Thyroid gland (tissue), 4 donors: ENCODE measurements at places on chromosomes 7 and 10. TPM values are rescaled to one million over a fixed set of nuclear protein-coding genes. Genes with fewer than 3 reads are reported as not detected.

DNA sequence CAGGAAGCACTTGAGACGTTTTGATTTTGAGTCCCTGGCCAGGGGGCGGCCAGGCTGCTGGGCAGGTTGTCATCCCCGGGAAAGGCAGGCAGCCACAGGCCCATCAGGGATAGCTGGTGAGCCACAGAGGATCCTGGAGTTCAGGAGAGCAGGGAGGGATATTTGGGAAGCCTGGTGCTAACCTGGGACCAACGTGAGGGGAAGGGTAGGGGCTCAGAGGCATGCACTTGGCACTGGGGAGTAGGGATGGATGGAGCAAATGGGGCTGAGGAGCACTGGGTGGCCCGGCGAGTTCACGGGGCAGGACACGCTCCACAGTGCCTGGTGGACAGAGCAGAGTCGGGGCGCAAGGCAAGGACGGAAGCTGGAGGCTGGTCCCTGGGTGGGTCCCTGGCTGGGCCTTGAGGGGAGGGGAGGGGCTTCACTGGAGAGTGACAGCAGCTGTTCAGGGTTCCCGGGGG is 30.2 kb downstream of the LRRC27 start:
- DNase-seq, result no peak
- H3K36me3 ChIP-seq, result peaks cover 17% of the 10 kb centered on the region
- no peaks in the 10 kb centered on the region for H3K4me1 ChIP-seq
- H3K27me3 ChIP-seq, result no peaks in the 10 kb centered on the region
- no peak overlapping the region for H3K4me3 ChIP-seq
- H3K27ac ChIP-seq, result no peak overlapping the region

RAB18 gene
- 58.9 TPM for total RNA-seq

DNA sequence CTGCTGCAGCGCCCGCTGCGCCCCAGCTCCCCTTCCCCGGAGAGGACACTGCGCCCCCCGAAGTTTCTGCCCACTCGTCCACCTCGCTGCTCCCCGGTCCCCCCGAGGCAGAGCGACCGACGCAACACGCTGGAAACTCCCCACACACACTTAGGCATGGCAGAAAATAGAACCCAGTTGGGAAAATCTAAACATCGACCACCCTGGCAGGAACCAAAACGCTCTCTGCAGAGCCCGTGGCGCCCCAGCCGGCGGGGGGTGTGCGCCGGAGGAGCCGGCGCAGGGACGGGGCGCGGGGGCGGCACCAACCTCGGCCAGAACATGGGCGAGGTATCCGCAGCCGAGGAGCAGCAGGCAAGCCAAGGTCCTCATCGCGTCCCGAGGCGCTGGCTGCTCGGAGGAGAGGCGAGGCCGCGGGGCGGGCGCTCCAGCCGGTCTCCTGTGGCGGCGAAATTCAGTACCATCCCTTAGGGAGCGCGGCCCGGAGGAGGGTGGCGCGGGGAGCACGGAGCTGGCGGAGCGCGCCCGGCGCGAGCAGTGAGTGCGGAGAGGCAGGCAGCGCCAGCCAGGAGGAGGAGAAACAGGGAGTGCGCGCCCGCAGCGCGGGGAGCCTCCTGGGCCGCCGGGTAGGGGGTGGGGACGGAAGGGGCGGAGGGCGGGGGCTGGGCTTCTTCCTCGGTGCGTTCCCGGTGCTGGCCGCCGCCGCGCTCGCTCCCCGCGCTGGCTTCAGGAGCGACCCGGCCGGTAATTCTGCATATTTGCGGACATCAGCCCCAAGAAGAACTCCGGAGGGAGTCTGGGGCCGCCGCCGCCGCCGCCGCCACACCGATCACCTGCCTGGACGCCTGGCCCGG is 789 bp downstream of the PDGFA start:
- peak overlapping the region; percentile 42 for H3K4me3 ChIP-seq
- H3K27me3 ChIP-seq, result peaks cover 18% of the 10 kb centered on the region
- no peaks in the 10 kb centered on the region for H3K36me3 ChIP-seq
- H3K4me1 ChIP-seq, result peaks cover 39% of the 10 kb centered on the region
- DNase-seq, result peak; percentile 77
- peak overlapping the region; percentile 39 for H3K27ac ChIP-seq

GRCh38 chr7:134836447-134836846 is 57.0 kb downstream of the CALD1 start:
- H3K4me3 ChIP-seq, result no peak overlapping the region
- H3K36me3 ChIP-seq, result no peaks in the 10 kb centered on the region
- H3K4me1 ChIP-seq, result no peaks in the 10 kb centered on the region

DNA sequence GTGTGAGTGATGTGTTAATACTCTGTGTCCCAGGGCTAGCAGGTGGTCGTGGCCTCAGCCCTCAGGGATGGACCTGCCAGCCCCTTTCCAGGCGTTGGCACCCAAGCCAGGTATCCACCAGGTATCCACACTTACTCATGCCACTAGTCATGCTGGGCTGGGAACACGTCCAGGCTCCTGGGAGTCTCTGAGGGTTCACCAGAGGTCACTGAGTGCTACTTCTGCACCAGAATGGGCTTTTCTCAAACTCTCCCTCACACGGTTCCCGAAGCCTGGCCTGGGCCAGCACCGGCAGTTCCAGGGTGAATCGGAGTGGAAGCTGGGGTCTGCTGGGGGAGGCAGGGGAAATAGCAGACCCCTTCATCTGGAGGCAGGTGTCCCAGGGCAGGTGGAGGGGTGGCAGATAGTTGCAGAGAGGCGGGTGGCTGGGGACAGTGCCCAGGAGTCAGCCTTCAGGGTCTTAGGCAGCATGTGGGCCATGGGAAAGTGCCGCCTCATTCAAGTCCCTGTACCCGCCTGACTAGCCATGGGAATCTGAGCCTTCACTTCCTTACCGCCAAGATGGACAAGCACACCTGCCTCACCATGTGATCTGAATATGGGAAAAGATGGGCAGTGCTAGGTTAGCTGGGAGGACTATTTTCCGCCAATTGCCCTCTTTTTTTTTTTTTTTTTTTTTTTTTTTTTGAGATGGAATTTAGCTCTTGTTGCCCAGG is 95.5 kb upstream of the GTF2I start:
- H3K36me3 ChIP-seq, result peaks cover 17% of the 10 kb centered on the region
- H3K4me3 ChIP-seq, result no peak overlapping the region
- DNase-seq, result peak; percentile 90
- H3K27me3 ChIP-seq, result no peaks in the 10 kb centered on the region
- H3K4me1 ChIP-seq, result no peaks in the 10 kb centered on the region
- H3K27ac ChIP-seq, result peak overlapping the region; percentile 79

DNA sequence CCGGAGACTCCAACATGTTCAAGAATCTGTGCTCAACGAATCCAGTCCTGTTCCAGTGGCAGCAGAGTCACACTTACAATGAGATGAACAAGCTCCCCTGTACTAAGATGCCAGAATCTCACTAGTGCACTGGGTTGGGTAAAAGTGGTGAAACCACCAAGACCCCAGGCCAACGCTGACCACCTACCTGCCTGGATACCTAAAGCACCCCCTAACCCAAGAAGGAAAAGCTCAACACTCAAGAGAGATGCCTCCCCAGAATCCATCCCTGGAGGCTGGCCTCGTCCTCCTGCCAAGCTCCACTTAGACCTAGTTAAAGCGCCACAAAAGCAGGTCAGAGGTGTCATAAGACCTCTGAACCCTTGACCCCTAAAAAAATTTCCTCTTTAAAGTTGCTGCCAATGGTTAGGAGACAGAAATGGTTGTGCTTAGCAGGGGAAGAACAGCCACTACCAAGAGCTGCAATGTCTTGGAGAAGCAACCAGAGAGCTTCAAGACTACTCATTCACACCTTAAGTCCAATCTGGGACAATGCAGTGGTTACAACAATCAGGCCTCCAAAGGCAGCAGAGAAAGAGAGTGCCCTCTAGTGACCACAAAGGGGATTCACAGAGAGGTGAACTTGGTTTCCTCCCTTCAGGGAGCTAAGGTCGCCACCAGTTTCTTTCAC is 94.6 kb upstream of the MACROH2A2 start:
- no peak overlapping the region for H3K27ac ChIP-seq
- H3K27me3 ChIP-seq, result no peaks in the 10 kb centered on the region
- DNase-seq, result no peak
- no peak overlapping the region for H3K4me3 ChIP-seq
- H3K4me1 ChIP-seq, result no peaks in the 10 kb centered on the region

- DNase-seq, result peak; percentile 42
- H3K27ac ChIP-seq, result peak overlapping the region; percentile 58
- H3K4me1 ChIP-seq, result peaks cover 56% of the 10 kb centered on the region
- peaks cover 2% of the 10 kb centered on the region for H3K36me3 ChIP-seq
Observed at GRCh38 chr10:124686707-124687376, 57.3 kb downstream of the FAM53B start.

DNA sequence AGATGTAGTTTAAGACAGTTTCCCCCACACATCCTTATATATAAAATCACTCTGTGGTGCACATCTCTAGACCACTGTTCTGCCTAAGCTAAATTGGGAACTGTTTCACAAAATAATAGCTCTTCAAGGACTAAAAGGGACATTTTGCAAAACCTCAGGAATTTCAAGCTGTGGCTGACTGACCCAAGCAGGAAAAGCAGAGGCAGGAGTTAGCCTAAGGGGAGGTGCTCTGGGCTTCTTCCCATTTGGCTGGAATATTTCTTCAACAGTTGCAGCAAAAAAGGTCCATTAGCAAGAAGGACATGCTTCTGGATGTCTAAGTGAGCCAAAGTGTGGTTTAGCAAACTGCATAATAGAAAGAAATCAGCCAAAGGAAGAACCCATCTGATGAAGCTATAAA is 551.2 kb upstream of the ANKRD30A start:
- no peak overlapping the region for H3K27ac ChIP-seq
- DNase-seq, result no peak
- no peaks in the 10 kb centered on the region for H3K4me1 ChIP-seq
- no peak overlapping the region for H3K4me3 ChIP-seq
- no peaks in the 10 kb centered on the region for H3K27me3 ChIP-seq

GRCh38 chr10:114043532-114044246 is at the start of gene ADRB1:
Gene ADRB1, plus strand, starts transcription at chr10:114043866. Its CDS starts 267 bp downstream, at chr10:114044133.
- no peaks in the 10 kb centered on the region for H3K4me1 ChIP-seq
- peak; percentile 88 for DNase-seq
- peak within 1 kb of the TSS; percentile 41 for H3K4me3 ChIP-seq
- no peaks in the 10 kb centered on the region for H3K36me3 ChIP-seq

GRCh38 chr7:127689194-127689772 is 37.3 kb downstream of the SND1 start:
- DNase-seq, result no peak
- peaks cover 3% of the 10 kb centered on the region for H3K36me3 ChIP-seq
- no peaks in the 10 kb centered on the region for H3K27me3 ChIP-seq
- H3K27ac ChIP-seq, result no peak overlapping the region
- peaks cover 16% of the 10 kb centered on the region for H3K4me1 ChIP-seq

IL2RA gene
- 2.7 TPM for total RNA-seq

SDK1 gene
- 1.7 TPM for total RNA-seq

ZNF488 gene
- 0.56 TPM for total RNA-seq

GRCh38 chr10:12629767-12630165 is 280.4 kb downstream of the CAMK1D start:
- H3K27ac ChIP-seq, result peak overlapping the region; percentile 66
- H3K4me3 ChIP-seq, result no peak overlapping the region
- DNase-seq, result no peak

- no peaks in the 10 kb centered on the region for H3K4me1 ChIP-seq
- no peak overlapping the region for H3K27ac ChIP-seq
- H3K4me3 ChIP-seq, result no peak overlapping the region
- H3K36me3 ChIP-seq, result no peaks in the 10 kb centered on the region
Observed at GRCh38 chr7:154695836-154696235, 307.1 kb downstream of the PAXIP1 start.
